ENCODE measurements at places on chromosomes 4 and X.

- DNase-seq, result no peak
Observed at GRCh38 chr4:176335421-176335820, 15.7 kb downstream of the SPCS3 start.

DNA sequence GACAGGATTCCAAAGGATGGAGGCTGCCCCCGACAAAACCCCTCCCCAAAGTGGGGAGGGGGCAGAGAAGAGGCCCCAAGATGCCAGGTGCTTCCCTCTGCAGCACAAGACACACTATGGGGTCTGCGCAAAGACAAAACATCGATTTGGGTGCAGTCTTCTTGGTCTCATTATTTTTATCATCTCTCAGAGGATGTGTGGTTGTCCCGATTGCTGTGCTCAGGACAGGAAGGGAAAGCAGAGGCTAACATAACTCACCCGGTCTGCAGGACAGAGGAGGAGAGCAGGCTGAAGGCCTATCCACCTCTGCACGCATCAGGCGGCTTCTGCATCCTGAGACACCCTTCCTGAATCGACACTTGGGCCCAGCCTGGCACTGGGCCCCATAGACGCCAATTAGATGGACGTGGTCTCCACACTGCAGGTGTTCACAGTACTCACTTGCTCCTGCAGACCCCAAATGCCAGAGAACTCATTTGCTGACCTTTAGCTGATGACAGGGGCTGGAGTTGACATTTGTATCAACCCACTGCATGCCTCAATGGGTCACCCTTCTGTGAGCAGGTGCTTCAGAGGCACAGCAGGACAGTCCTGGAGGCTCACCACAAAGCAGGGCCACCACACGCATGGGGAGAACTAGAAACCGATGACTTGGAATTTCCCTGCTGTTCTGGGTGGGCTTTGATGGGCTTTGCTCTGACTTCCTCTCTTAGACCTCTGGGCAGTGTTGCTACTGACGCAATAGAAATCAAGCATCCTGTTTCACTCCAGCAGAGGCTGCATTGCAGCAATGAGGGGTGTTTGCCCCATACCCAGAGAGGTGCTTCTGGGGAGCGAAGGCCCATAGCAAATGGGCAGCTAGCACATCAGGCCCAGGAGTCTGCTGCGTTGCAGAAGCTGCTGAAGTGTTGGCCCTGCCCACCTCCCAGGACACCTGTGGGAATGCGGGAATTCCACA lies 96.3 kb upstream of the ENPP6 start:
- no peak for DNase-seq

DNA sequence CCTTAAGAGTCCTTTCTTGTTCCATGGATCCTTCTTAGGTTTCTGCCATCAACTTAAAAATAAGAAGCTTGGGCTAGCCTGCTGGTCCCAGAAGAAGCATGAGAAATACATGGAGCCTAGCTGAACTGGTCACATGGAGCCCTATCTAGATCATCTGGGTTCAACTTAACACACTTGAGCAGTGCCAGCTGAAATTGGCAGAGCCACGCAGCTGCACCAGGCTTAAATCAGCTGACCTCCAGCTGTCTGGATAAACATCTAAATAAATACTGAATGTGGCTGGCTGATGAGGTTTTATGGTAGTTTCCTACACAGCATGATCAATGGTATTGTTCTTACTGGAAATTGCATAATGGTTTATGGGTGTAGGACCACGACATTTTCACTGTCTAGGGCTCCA lies 598.4 kb upstream of the FAM241A start:
- no peak for DNase-seq

DNA sequence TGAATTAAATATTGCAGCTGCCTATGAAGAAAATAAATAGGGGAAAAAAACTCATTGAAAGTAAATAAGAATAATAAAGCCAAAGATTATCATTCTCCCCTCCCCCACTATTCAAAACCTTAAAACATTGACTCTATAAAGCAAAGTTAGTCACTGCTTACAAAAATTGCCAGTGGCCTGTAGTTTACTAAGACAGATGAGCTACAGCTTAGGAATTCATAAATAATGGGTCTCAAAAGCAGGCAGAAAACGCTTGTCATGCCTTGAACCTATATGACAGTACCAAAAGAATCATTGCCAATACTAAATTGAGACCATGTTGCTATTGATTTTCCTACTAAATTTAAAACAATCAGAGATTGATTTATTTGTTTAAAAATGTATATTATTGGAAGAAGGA lies 78.9 kb downstream of the SLC10A7 start:
- DNase-seq, result no peak

DNA sequence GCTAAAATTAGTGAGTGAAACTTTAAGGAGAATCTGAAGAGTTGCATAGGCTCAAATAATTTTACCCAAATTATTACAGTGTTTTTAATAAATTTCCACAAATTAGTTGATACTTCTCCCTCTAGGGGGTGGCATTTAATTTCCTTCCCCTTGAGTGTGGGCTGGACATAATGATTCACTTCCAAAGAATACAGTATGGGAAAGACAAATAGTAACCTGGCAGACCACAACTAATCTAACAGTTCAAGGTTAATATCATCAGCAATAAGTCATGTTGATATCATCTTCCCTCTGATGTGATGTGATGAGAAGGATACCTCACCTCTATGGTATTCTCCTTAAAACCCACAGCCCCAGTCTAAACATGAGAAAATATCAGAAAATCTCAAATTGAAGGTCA lies 15.5 kb downstream of the PFKFB1 start:
- DNase-seq, result no peak

DNA sequence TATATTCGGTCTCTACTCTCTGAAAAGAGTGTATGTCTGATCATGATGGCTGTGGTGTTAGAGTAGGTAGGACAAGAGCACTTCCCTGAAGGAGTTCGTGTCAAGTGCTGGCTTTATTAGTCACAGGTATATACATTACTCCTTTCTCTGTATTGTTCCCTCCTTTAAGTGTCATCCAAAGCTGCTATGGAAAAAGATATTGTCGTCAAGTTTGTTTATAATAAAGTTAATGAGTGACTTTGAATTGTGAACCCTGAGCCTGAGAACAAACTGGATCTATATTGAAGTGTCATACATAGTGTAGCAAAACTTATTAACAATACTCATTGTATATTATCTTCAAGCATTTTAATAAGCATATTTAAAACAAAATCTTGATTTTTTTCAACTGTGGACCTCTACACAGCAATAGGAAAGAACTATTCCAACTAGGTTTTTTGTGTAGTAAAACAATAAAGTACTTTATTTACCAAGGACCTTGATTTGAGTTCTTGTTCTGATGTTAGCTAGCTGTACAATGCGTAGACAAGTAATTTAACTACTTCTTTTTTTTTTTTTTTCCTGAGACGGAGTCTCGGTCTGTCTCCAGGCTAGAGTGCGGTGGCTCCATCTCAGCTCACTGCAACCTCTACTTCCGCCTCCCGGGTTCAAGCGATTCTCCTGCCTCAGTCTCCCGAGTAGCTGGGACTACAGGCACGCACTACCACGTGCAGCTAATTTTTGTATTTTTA lies 177.7 kb downstream of the RAPGEF2 start:
- DNase-seq, result no peak

- DNase-seq, result no peak
Observed at GRCh38 chrX:39477762-39478120, 620.0 kb downstream of the BCOR start.

- DNase-seq, result no peak
Observed at GRCh38 chr4:90575371-90575770, 448.2 kb downstream of the CCSER1 start.

GRCh38 chr4:103948244-103949018 lies 228.6 kb upstream of the TACR3 start:
- DNase-seq, result no peak

DNA sequence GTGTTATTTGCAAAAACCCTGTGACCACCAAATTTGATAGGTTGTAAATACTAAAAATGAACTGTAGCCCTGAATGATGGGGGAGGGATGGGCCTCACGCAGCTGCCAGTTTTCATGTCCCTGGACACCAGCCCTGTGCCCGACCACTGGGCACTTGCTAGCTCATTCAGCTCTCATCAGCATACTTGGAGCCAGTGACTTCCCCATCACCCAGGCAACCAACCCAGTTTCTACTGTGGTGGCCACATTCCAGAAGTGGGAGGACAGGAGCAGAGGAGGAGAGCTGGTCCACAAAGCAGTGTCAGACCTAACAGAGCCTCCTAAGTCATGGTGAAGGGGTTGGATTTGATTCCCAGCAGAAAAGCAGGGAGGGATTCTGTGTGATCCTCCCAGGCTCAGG lies 128.2 kb downstream of the CPEB2 start:
- no peak for DNase-seq

DNA sequence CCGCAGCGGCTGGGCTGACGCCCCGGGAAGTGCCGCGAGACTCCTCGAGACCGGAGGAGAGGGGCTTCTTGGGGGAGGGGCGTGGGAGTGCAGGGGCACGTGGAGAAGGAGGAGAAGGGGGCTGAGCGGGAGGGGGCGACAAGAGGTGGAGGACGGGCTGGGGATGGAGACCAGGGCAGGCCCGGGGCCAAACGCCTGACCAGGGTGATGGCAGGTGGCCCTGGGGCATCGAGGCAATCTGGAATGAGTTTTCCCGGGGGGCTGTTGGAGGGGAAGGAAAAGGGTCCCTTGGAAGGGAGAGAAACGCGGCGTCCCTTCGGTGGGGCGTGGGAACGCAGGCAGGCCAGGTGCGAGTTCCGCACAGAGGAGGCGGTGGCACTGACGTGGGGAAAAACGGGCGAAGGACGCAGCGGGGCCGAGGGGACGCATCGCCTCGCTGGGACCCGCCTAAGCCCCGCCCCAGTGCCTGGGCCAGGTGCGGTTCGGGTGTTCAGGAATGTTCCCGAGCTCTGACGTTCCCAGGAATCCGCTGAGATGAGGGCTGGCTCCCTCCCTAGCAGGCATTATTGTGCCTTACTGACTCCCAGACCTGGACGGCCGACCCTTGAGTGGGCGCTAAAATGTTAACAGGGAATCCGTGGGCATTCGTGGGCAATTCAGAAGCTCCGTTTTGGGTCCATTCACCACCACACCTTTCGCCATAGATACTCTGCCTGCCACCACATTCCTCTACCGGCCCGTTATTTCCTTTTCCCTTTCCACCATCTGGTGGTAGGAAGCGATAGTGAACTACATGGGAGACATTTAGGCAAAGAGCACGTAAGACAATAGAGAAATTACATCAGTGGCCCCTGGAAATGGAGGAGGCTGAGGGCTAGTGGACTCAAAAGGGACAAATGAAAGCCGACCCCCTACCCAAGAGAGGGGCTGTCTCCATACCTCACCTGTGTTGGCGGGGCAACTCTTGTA lies 795 bp upstream of the SH3KBP1 start:
- DNase-seq, result no peak

GRCh38 chr4:73902038-73902637 lies 32.9 kb downstream of the CXCL1 start:
- DNase-seq, result no peak

DNA sequence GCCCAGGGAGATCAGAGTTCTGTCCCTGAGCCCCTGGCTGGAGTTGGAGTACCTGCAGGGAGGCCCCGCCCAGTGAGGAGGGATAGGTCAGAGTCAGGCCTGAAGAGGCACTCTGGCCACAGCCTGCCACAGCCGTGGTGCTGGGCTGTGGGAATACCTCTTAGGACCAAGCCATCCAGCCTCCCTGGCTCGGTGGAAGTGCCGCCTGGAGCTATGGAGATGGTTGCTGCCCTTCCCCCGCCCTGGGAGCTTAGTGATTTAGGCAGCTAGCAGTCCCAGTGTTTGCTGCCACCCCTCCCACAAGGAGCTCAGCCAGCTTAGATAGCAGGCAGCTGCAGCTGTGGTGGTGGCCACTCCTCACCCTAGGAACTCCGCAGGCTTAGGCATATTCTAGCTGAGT lies 446.3 kb upstream of the GNPDA2 start:
- DNase-seq, result no peak

- no peak for DNase-seq
Observed at GRCh38 chr4:31374256-31374960, 654.2 kb downstream of the PCDH7 start.

- DNase-seq, result no peak
Observed at GRCh38 chr4:22978656-22979055, 285.9 kb downstream of the GBA3 start.

Measured in stimulated activated CD4-positive, alpha-beta T cell treated with anti-CD3 and anti-CD28 coated beads, Interleukin-1b, Interleukin-23, amount 100 ng/mL, for 1 hour (primary cell).